Type B pancreatic cell (in vitro differentiated cells): ENCODE measurements at places on chromosomes 11 and 22.

DNA sequence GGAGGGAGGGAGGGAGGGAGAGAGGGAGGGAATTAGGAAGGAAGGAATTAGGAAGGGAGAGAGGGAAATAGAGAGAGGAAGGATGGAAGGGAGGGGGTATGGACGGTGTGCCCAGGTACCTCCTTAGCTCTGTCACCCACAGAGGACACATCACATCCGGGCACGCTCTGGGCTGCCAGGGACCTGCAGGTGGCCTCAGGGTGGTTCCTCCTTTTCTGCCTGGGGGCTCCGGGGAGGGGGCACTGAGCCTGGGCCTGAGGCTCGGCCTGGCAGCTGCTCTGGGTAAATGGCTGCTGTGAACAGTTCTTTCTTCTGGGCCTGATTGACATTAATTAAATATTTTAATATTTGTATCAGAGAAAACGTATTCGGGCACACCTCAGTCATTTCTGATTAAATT, 733.5 kb downstream of the BRD1 start:
- DNase-seq = no peak

GRCh38 chr11:116258821-116259220, 514.0 kb downstream of the BUD13 start:
- no peak for DNase-seq

DNA sequence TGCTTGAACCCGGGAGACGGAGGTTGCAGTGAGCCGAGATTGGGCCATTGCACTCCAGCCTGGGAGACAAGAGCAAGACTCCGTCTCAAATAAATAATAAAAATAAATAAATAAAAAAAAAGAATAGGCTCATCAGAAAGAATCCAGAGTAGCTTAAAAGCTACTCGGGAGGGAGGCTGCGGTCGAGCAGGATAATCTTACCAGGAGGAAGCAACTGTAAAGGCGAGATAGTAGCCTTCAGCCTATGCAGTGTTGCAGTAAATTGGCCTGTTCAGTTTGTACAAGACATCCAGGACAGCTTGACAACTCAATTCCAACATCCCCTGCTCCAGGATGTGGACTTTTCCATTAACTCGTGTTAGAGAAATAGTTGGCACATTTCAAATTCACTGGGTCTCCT, 1164.7 kb downstream of the LRRC4C start:
- DNase-seq = no peak

GRCh38 chr22:20550851-20551744, 43.7 kb downstream of the MED15 start:
- no peak for DNase-seq

GRCh38 chr11:36048496-36049247, 104.8 kb downstream of the LDLRAD3 start:
- DNase-seq = no peak

- no peak for DNase-seq
These were observed 20.9 kb upstream of the NAALAD2 start for GRCh38 chr11:90113541-90113940.

DNA sequence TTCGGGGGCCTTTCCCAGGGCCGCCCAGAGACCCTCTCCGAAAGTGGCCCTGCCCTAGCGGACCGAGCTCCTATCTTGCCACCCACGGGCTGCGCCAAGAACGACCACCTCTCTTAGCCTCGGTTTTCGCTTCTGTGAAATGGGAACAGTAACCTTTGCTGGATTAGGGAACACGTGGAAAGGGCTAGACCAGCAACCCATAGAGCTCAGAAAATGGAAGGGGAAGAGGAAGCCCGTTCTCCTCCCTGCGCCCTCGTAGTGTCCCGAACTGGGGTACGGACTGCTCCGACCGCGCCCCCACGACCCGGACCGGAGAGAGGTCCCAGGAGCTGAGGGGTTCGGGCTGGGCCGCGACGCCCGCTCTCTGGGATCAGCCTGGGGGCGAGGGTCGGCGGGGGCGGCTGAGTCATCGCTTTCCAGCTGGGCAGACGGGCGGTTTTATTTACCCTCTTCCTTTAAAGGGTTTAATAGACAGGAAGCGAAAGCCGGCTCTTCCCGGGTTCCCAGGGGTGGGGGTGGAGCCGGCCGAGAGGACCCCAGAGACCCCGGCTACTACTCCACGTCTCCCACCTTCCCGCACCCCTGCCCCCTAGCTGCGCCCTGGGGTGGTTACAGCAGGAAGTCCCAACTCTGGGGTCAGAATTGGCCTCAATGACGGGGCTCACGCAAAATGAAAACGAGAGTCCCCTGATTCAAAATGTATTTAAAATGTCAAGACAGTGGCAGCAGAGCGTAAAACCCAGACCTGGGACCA, 907 bp upstream of the PHLDA2 start:
- DNase-seq = no peak

GRCh38 chr22:47154621-47155081, 392.2 kb downstream of the TBC1D22A start:
- no peak for DNase-seq

DNA sequence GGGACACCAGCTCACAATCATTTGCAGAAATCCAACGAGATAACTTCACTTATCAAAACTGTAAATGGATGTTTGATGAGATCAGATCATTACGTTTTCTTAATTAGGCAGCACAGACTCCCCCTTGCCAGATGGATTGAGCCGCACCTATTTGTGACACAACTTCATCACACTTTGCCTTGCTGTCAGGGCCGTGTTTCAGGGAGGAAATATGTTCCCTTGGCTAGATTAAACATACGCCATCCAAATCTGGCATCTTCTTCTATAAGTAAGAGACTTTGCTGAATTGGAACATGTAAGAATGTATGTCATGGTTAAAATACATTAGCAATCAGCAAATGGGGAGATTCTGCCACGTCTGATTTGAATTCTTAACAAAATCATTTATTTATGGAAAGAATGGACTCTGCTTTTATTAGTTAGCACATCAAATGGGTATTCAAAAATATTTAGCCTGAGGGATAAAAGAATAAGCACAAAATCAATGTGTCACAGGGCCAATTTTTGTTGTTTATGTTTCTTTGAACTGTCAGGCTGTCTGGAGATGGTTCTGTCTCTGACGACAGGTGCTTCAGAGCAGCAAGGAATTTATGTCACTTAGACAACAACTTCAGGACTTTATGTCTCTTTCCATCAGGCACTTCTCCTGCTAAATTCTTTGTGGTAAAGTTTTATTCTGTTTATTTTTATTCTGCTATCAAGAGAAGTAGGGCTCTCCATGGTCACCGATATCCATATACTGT, 326.1 kb upstream of the NCAM1 start:
- DNase-seq = no peak

GRCh38 chr11:68796801-68797200, 44.9 kb downstream of the CPT1A start:
- DNase-seq = no peak

DNA sequence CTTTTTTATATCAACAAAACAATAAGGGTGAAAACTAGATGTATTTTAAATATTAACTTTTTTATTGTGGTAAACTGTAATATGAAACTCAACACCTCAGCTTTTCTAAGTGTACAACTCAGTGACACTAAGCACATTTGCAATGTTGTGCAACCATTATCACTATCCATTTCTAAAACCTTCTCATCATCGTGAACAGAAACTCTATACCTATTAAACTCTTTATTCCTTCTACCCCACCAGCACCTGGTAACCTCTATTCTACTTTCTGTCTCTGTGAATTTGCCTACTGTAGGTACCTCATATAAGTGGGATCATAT, 9.4 kb downstream of the HORMAD2 start:
- DNase-seq = no peak

DNA sequence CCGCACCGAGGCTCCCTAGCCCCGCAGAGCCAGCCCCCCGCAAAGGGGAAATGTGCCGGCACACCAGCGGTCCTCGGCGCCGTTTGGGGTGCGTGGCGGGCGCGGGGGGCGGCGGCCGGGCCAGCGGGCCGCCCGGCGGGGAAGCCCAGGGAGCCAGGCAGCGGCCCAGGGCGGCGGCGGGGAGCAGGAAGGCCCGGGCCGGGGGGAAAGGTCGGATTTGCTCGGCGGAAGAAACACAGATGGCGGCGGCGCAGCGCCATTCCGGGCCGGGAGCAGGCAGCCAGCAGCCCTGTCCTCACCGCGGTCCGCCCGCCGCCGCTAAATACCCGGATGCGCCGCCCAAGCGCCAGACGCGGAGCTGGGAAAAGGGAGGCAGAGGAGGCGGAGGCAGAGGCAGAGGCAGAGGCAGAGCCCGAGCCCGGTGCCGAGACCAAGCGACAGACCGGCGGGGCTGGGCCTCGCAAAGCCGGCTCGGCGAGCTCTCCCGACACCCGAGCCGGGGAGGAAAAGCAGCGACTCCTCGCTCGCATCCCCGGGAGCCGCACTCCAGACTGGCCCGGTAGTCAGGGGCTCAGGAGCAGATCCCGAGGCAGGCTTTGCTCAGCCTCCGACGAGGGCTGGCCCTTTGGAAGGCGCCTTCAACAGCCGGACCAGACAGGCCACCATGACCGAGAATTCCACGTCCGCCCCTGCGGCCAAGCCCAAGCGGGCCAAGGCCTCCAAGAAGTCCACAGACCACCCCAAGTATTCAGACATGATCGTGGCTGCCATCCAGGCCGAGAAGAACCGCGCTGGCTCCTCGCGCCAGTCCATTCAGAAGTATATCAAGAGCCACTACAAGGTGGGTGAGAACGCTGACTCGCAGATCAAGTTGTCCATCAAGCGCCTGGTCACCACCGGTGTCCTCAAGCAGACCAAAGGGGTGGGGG, 2.6 kb upstream of the GCAT start:
- peak; percentile 93 for DNase-seq

- no peak for DNase-seq
These were observed 62.6 kb upstream of the SLC17A6 start for GRCh38 chr11:22275600-22275999.

GRCh38 chr11:64746486-64746885, 2.5 kb upstream of the RASGRP2 start:
- DNase-seq = no peak

- no peak for DNase-seq
These were observed 802.3 kb downstream of the CNTN5 start for GRCh38 chr11:99822846-99823565.

GRCh38 chr11:116086426-116086825, 582.2 kb upstream of the CADM1 start:
- DNase-seq = no peak

GRCh38 chr11:98495016-98495415, 525.7 kb upstream of the CNTN5 start:
- DNase-seq = no peak

DNA sequence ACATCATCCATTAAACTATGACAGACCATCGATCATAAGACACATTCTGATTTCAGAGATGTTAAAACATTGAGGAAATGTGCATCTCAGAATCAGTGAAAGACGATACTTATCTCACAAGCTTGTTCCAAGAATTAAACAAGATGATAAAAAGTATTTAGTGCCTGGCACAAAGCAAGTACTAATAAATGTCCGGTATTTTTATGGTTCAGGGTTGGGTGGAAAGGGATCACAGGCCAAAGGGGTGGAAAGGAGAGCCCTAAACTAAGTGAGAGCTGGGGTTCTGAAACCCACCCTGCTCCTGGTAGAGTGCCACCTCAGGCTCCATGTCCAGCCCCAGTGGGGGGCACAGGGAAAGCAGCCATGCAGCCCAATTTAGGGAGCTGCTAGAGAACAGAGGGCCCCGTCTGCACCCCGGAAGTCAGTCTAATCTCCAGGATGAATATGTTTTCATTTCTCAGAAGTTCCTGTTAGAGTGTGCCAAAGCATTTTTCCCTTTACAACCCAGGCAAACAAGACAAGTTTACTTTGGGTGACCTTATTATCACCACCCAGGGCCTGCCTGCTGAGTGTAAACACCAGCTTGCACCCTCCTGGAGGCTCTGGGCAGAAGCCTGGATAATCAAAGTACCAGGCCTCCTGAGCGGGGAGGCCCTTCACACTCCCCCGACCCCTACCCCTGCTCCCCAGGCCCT, 3.8 kb upstream of the CREB3L1 start:
- no peak for DNase-seq

DNA sequence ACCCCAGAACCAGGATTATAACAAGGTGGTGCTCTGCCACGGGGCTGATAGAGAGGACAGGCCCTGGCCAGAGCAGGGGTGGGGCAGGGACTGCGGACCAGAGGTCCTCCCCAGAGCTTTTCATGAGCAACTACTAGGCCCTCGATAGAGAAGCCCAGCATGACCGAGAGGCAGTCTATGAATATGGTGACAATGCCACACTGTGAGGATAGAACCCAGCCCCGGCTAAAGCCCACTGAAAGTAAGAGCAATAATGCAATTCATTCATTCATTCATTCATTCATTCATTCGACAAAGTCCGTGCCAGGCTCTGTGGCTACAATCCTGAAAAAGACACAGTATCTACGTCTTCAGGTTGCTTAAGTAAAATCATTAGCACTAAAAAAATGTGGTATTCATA, 35.6 kb upstream of the CD5 start:
- DNase-seq = peak; percentile 32

DNA sequence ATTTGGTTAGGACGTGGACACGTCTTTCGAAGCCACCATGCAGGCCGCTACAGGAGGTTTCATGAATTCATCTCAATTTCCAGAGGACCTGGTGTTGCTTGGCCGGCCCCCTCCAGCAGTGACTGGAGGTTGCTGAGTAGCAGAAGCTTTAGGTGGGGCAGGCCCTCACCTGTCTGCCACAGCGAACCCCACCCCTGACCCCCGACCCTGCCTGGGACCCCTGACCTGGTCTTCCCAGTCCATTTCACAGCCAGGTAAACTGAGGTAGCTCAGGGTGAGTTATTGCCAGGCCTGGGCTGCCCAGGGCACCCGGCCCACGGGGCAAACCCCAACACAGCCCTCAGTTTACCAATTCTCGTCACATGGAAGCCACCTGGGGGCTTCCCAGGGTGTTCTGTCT, 39.1 kb upstream of the SMIM38 start:
- DNase-seq = no peak

- DNase-seq = no peak
These were observed 39.8 kb downstream of the LRRC32 start for GRCh38 chr11:76630600-76631281.

- DNase-seq = no peak
These were observed 18.1 kb downstream of the POLA2 start for GRCh38 chr11:65279741-65280440.

DNA sequence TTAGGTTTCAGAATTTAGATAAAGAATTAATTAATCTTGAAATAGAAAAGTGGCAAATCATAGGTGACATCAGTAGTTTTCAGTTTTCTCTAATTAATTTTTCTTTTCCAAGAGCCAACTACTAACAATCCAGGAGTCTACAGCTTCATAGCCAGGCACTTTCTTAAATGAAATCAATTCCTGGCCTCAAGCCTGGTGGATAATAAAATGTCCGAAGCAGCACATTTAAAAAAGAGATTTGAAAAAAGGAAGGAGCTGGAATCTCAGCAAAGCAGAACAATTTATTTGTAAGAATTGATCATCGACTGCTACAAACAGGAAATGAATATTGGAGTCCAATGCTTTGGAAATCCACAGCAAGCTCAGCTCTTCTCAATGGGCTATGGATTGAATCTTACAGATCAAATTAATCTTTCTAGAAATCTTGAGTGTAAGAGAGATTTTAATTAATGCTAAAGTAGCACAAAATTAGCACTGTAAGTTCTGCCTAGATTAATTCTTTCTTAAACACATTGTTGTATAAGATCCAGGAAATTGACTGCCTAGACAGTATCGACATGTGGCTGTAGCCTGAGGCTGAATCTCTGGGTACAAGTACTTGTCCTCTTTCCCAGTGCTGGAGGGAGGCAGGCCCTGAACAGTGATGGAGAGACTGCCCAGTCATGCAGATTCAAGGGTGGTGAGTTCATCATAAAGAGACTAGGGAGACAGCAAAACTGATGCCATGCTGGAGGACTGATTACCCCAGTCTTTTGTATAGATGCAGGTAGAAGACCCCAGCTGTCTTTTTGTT, 167.8 kb upstream of the POU2AF2 start:
- no peak for DNase-seq

GRCh38 chr11:19934828-19935259, 222.2 kb downstream of the NAV2 start:
- no peak for DNase-seq

GRCh38 chr11:113705871-113706655, at the start of gene TMPRSS5:
TMPRSS5 (minus strand) TSS chr11:113706308; CDS start chr11:113706224, 84 bp downstream.
- DNase-seq = no peak
